ENCODE measurements at places on chromosomes 2 and 18.

GRCh38 chr18:55781481-55781957, 193.5 kb upstream of the TCF4 start:
- no peak for DNase-seq

DNA sequence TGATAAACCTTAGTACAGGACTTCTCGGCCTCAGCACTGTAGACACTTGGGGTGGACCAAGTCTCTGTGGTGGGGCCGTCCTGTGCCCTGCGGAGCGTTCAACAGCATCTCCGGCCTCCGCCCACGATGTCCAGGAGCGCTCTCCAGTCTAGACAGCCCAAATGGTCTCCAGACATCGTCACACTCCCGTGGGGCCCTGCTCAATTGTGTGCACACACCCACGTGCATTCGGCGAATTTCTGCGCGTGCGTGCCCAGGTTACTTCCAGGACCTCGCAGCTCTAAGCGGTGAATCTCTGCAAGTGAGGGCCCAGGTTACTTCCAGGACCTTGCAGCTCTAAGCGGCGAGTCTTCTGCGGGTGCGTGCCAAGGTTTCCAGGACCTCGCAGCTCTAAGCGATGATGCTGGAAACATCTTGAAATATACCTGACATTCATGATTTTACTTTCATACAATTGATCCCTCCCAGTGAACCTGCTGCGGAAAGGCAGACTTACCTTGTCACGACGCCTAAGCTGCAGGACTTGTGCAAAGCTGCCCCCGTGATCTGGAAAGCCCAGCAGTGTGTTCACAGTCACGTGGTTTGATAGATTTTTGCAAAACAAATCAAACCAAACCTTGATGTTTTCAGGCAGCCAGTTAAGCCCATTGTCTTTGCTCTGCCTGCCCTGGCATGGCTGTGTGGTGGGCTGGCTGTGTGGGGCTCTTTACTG, 16.1 kb upstream of the OTOS start:
- no peak for DNase-seq

- no peak for DNase-seq
These were observed 65.2 kb downstream of the LTBP1 start for GRCh38 chr2:33011941-33012340.

DNA sequence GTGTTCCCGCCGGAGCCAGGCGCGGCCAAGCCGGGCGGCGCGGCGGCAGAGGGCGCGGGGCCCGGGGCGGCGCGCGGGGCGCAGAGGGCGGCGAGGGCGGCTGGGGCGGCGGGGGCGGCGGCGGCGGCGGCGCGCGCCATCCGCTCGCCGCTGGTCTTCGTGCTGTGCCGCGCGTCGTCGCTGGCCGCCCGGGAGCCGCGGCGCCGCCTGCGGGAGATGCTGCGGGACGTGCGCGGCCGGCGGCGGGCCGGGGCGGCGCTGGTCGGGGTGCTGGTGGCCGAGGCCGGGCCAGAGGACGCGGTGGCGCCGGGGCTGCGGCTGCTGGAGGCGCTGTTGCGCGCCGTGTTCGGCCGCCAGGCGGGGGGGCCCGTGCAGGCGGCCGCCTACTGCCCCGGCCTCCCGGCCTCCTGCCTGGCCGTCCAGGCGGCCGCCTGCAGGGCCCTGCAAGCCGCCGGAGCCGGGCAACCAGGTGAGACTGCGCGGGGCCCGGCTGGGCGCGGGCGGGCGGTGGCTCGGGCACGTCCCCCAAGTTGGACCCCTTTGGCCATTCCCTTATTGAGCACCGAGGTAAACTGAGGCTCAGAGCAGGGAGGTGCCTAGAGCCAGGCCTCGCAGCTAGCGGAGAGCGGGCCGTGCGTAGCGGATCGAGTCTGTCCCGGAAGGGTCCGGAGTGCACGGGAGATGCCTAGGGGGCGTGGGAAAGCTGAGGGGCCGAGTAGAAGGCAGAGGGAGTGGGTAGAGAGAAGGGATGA, 584 bp downstream of the C2orf72 start:
- no peak for DNase-seq

- DNase-seq, result no peak
These were observed 604.1 kb downstream of the LRP1B start for GRCh38 chr2:141526760-141527159.

DNA sequence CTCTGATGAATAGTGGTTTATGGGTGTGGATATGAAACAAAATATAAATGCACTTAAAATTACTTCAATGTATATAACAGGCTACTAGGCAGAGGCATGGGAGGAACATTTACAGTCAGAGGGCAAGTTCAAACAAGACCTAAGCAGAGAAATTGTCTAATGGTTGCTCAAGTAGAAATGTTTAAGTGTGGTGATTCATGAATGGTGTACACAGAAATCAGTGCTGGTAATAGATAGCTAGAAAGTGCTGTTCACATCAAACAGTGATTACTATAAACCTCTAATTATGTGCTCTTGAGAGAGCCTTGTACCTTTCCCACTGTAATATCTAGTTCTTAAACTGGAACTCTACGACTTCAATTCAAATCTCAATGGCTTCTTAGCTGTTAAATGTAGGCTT, 485.1 kb downstream of the NRXN1 start:
- DNase-seq, result no peak

GRCh38 chr2:106143495-106144215, 50.4 kb downstream of the UXS1 start:
- DNase-seq, result no peak

- DNase-seq, result no peak
These were observed 262.8 kb downstream of the KCNE4 start for GRCh38 chr2:223314811-223315210.

DNA sequence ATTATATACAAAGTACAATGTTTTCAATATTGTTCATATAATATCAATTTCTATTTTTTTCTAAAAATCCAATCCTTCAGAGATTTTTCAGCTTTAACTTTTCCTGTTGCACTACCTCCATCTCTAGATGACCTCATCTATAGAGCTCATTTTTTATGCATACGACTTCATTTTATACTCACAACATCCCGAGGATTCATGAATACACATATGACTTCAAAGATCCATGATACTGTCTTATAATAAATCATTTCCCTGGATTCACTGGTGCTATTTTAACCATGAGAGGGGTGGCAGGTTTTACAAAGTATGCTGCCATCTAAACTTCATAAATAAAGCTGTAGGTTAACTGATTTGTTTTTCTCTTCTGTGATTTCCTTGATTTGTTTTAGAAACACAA, 694.6 kb downstream of the EPHA4 start:
- DNase-seq, result no peak

- no peak for DNase-seq
These were observed 7.3 kb upstream of the WDR33 start for GRCh38 chr2:127818241-127818640.

- DNase-seq, result no peak
These were observed 19.7 kb downstream of the SAP130 start for GRCh38 chr2:128008074-128008672.

GRCh38 chr2:85777441-85777861, 23.7 kb downstream of the ATOH8 start:
- DNase-seq, result no peak

- DNase-seq, result no peak
These were observed 156.8 kb downstream of the L3MBTL4 start for GRCh38 chr18:6257950-6258349.

- no peak for DNase-seq
These were observed 99.1 kb upstream of the ARHGAP15 start for GRCh38 chr2:143030127-143030526.

DNA sequence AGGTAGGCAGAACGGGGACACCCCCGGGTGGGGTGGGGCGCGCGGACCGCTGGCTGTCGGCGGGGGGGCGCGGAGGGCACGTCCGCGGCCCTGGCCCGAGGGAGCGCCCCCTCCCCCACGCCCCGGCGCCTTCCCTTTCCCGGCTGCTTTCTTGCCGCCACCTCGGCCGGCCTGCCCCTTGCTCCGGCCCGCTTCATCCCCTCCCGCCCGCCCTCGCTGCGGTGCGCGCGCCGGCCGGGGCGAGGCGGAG, 443 bp downstream of the VAPA start:
- no peak for DNase-seq

DNA sequence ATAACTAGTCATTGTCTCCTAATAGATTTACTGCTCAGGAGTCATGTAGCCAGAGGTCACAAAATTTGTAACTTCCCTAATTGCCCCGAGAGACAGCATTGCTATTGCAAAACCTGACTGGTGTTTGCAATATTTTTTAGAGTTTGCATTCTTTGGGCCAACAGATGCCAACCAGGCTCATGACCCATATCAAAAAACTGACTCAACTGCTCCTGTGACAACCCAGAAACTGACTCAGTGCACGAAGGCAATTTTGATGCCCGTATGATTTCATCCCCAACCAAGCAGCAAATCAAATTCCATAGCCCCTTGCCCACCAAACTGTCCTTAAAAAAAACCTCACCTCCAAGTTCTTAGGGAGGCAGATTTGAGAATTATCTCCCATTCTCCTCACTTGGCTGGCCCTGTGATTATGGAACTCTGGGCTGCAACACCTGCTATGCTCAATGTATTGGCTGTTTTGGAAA, 951.3 kb downstream of the TSN start:
- DNase-seq, result no peak

DNA sequence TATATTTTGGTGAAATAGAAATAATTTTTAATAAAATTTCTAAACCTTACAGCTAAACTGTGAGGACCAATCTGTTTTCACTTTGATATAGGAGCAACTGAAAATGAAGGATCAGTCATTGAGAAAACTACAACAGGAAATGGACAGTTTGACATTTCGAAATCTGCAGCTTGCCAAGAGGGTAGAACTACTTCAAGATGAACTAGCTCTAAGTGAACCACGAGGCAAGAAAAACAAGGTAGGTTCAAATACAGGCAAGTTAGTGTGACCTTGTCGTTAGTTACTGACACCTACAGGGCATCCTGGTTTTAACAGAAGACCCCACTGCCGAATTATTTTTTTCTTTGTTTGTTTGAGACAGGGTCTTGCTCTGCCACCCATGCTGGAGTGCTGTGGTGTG, 75.5 kb upstream of the STON1 start:
- DNase-seq, result no peak

GRCh38 chr2:8408560-8409460, 273.0 kb upstream of the ID2 start:
- no peak for DNase-seq

GRCh38 chr18:77063260-77063659, 69.3 kb downstream of the MBP start:
- no peak for DNase-seq

GRCh38 chr2:129895526-129896082, 83.9 kb upstream of the RAB6C start:
- DNase-seq, result no peak

- DNase-seq, result peak; percentile 24
These were observed 31.1 kb downstream of the TMEM178A start for GRCh38 chr2:39696838-39697237.

DNA sequence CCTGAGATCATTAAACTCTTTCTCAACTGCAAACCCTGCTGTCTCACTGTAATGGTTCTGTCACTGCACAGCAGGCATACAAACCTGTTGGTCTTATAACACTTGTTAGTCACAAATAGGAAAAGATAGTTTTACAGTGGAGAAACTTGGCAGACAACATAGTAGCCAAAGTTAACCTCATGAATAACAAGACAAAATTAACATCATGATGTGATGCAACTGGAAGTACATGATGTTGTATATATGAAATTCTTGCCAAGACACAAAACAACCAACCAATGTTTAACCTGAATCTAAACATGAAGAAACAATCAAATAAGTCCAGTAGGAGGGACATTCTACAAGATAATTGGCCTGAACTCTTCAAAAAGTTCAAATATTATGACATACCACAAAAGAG, 189.3 kb downstream of the RNF152 start:
- DNase-seq, result no peak

GRCh38 chr2:235659767-235660322, 166.0 kb downstream of the AGAP1 start:
- no peak for DNase-seq

DNA sequence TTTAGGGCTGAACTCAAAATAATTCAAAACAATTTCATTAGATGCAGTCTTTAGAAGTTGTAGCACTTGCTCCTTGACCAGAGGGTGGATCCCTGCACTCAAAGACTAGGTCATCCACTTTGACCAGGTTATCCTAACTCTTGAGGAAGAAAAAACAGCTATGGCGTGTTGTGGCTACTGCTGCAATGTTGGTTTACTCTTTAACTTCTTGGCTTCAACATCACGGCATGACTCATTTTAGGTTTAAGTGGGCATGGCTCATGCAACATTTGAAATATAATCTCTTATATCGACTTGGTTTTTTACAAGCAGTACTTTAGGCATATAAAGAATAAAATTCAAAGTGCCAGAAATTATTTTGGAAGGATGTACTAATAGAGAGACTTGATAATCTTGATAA, 35.4 kb downstream of the ANKRD29 start:
- peak; percentile 31 for DNase-seq

DNA sequence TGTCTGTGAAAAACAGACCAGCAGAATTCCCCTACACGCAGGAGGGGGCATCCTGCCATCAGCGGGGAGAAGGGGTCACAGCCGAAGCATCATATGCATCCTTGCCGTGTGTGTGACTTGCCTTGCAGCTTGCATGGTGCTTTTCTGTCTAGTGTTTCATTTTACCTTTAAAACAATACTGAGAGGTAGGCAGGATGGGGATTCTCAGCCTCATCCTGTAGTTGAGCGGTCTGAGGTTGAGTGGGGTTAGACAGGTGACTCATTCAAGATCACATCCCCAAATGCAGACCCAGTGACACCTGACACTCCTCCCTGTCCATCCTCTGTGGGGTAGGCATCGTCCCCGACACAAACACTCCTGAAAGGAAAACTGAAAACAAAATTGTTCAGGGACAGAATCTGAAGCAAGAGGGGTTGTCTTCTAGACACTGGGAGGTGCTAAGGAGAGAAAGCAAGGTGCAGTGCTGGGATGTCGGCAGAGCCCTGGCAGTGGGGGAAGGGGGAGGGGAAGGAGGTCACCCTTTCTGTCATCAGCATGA, 7.9 kb downstream of the ARL4C start:
- no peak for DNase-seq

- no peak for DNase-seq
These were observed 46.4 kb downstream of the GRB14 start for GRCh38 chr2:164574931-164575330.

- peak; percentile 10 for DNase-seq
These were observed 419.8 kb upstream of the TRIB2 start for GRCh38 chr2:12296915-12297314.

DNA sequence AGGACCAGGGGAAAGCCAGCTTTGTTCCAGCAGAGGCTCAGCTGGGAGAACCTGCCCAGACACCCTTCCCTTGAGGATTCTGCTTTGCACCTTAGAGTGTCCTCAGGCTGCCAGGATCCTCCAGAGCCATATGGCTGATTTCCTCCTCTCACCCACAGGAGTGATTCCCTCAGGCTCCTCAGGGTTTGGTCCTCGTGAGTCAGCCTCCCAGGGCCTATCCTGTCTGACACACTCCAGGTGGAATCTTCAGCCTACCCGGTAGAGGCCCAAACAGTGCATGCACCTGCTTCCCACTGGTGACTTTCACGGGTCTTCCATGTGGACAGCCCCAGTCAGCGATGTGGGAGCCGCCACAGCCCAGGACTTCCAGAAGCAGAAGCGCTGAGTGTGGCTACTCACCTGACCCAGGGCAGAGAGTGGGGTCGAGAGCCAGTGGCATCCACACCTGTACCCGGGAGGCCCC, 73.3 kb downstream of the TFCP2L1 start:
- no peak for DNase-seq

GRCh38 chr18:63907664-63908063, at the start of gene SERPINB10:
Gene SERPINB10, plus strand, starts transcription at chr18:63907958. Its CDS starts 7,553 bp downstream, at chr18:63915511.
- no peak for DNase-seq

- DNase-seq, result no peak
These were observed 12.0 kb upstream of the DYM start for GRCh38 chr18:49472459-49472858.

GRCh38 chr2:183497861-183498260, 373.6 kb downstream of the NUP35 start:
- no peak for DNase-seq

- DNase-seq, result no peak
These were observed 24.5 kb downstream of the PTPN18 start for GRCh38 chr2:130380096-130380934.

GRCh38 chr2:219285894-219286425, 6.8 kb downstream of the DNAJB2 start:
- DNase-seq, result no peak
